Foreskin fibroblast (primary cell): ENCODE measurements at places on chromosomes 13 and 19.

- DNase-seq, result peak; percentile 47
These were observed 2.9 kb upstream of the ZNF304 start for GRCh38 chr19:57348136-57348535.

DNA sequence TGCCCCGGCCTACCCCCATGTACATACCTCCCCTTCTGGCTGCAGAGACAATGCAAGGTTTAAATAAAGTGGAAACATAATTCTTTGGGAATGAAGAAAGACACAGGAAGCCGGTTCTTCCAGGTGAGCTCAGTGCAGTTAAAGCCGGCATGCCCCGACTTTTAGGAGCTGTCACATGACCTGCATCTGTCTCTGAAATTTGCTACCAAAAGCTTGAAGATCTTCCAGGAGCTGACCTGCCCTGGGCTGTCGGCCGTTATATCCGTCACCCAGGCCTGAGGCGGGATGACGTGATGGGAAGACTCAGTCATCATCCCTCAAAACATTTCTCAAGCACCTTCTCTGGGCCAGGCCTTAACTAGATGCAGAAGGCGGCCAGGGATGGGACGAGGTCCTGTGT is 10.3 kb downstream of the RAB8A start:
- DNase-seq, result no peak

- no peak for DNase-seq
These were observed 143.3 kb upstream of the FREM2 start for GRCh38 chr13:38543561-38543960.

DNA sequence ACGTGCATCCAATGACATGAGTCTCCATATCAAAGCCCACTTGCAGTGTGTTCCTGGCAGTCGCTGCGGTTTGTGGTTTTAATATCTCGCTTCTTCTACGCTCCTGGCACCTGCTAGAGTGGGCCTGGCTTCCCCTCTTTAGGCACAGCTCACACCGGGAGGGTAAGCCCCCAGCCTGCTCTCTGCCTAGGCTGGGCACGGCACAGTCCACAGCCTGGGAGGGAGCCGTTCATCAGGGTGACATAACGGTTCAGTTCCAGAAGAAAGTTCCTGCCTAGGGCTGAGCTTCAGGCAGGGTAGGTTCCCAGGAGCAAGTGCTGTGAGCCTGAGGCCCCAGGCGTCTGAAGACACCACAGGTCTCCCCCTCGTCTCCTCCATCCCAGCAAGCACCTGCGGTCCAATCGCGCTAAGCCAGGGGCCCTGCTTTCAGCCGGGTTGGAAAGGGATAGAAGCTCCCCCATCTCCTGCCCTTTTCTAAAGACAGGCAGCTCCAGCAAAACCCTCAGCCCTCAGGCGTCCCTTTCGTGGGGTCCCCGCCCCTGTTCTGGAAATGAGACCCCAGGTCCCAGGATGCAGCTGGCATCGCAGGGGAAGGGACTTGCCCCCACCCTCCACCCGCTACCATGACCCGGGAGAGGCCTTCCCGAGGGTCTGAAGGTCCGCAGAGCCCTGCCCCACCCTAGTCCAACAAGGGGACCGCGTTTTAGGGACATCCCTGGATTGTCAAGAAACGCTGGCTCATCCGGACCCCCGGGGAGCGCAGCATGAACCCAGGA is 121.6 kb upstream of the ZNF507 start:
- DNase-seq, result no peak

GRCh38 chr13:20291037-20291436 is 58.9 kb upstream of the GJB6 start:
- no peak for DNase-seq

DNA sequence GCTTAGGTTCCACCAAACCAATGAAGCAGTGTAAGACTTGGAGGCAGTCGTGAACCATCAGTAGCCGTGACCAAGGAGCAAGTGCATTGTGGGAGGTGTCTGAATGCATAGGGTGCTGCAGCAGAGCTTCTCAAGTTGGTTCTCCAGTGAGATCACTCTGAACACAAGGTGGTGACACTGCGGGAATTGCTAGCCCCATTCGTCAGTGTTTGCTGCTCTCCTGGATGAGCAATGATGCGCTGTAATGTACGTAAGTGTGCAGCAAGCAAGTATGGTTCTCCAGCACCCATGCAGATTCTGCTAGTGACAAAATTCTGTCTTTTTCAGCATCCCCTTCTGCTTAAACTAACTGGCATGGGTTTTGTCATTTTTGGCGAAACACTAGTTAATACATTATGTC is 97.6 kb upstream of the HTR2A start:
- no peak for DNase-seq

GRCh38 chr19:28327905-28328304 is 885.0 kb downstream of the UQCRFS1 start:
- no peak for DNase-seq

DNA sequence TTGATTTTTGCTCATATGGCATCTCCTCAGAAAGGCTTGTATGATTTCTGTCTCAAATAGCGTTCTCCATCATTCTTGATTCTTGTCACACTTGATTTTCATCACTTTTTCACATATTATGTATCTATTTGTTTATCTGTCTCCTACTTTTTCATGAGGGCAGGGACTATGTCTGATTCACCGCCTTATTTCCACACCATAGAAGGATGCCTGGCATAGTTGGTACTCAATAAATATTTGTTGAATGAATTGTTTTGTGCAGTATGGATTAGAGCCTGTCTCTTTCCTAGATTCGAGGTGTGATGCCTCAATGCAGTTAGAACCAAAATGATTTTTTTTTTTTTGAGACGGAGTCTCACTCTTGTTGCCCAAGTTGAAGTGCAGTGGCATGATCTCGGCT is 12.1 kb downstream of the SAE1 start:
- no peak for DNase-seq

GRCh38 chr13:98984118-98984517 is 6.3 kb upstream of the DOCK9 start:
- DNase-seq, result no peak

GRCh38 chr13:46101002-46101401 is 3.8 kb downstream of the CPB2 start:
- DNase-seq, result no peak

DNA sequence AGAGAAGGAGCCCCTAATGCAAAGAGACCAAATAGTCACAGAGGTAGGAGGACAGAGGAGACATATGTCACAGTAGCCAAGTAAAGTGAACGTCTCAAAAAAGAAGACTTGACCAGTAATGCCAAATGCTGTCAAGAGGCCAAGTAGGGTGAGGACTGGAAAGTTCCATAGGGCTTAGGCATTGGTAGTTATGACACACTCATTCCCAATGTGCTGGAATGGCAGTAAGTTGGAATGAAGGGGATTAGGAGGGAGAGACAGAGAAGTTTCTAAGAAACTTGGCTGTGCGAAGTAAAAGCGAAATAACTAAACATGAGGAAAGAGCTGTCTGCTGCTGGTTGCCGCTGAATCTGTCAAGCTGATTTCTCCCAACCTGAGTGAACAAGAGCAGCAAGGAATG is 14.9 kb upstream of the FRY start:
- DNase-seq, result peak; percentile 50

DNA sequence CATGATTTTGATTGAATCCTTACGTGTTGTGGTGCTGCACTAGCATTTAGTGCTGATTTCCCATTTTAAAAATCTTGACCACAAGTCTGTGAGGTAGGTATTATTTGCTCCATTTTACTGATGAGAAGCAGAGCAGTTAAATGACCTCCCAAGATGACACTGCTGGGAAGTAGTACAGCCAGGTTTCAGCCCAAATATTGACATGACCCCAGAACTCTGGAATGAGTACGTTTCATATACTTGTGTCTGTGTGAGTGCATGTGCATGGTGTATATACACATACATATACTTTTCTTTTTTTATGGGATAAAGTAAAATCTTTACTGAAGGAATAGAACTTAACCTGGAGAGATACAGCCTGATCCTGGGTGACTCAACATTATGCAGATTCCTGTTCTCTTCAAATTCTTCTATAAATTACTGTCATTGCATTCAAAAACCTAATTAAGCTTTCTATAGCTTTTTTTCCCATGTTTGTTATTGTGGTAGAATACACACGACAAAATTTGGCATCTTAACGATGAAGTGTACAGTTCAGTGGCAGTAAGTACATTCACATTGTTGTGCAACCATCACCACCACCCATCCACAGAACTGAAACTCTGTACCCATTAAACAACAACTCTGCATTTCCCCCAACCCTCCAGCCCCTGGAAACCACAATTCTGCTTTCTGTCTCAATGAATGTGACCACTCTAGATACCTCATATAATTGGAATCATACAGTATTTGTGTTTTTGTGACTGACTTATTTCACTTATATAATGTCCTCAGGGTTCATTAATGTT is 311.9 kb downstream of the MTUS2 start:
- no peak for DNase-seq

DNA sequence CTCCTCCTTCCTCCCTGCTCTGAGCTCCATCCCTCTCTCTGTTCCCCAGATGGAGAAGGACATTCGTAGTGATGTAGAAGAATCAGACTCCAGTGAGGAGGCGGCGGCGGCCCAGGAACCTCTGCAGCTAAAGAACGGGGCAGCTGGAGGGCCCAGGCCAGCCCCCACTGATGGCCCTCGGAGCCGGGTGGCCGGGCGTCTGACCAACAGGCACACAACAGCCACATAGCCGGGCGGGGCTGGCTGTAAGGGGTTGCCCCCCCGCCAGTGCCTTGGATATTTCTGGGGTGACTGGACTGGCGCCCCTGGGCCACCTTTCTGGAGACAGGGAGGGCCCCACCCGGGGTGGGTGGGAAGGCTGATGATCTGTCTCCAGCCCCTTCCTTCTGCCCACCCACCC is 46.3 kb downstream of the CD320 start:
- no peak for DNase-seq
